ENCODE measurements at places on chromosomes 7 and 10. TPM values are rescaled to one million over a fixed set of nuclear protein-coding genes. Genes with fewer than 3 reads are reported as not detected.

DNA sequence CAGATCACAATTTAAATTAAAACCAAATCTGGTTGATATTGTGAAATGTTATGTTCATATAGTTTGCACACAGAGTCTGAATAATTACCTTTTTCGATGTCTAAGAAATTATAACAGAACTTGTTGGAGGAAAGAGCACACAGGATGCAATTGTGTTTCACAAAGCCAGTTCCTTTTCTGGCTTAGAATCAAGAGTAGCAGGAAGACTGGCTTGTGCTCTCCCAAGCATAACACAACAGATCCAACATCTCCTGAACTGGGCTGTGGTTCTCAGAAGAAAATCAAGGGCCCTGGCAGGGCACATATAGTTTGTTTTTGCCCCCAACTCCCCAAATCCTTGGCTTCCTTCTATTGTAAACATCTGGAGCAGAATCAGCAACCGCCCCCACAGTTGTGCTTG lies 62.7 kb downstream of the LRRC4 start:
- DNase-seq, result no peak

- DNase-seq, result no peak
These were observed 114.5 kb upstream of the INSYN2A start for GRCh38 chr10:127310923-127311322.

The CCDC7 gene
- 9.3 TPM for total RNA-seq

The IDI2 gene
- total RNA-seq, result not detected
